ENCODE measurements at places on chromosomes 5 and 9.

DNA sequence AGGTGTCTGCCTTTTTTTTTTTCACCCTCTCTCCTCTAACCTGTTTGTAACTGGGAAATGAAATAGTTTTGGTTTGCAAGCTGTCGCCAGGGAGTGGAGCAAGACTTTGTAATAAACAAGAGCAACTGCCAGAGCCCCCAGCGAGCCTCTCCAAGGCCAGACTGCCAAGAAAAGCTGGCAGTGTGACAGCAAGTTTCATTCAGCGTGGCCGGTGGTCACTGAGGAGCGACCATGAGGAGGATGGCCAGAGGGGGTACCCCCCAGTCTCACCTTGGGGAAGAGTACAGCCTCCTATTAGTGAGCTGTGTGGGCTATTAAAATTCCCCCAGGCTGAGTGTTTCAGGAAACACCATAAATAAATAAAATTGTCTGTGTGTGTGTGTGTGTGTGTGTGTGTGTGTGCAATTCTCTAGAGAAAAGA is 49.9 kb downstream of the ZFAND5 start:
- DNase-seq, result peak; percentile 72

GRCh38 chr5:32843531-32843895 is 132.4 kb downstream of the NPR3 start:
- DNase-seq, result no peak

GRCh38 chr9:35056571-35057270 is 15.7 kb downstream of the VCP start:
- DNase-seq, result no peak

DNA sequence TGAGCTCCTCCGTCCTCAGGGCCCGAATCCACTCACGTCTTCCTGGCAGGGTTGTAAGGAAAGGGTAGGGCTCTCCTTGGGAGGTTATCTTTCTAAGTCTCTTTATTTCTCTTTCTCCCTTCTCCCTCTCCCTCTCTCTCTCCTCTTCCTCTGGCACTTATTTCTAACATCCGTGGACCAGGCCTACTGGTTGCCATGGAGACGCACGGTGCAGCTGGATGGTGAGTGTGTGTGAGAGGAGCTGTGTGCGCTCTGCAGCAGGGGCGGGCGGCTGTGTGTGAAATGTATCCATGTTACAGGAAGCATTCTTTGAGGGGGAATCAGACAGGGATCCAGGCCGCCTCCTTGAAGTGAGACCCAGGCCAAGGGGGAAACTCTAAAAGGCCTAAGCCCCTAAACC is 32.2 kb downstream of the PCDH1 start:
- DNase-seq, result peak; percentile 41

DNA sequence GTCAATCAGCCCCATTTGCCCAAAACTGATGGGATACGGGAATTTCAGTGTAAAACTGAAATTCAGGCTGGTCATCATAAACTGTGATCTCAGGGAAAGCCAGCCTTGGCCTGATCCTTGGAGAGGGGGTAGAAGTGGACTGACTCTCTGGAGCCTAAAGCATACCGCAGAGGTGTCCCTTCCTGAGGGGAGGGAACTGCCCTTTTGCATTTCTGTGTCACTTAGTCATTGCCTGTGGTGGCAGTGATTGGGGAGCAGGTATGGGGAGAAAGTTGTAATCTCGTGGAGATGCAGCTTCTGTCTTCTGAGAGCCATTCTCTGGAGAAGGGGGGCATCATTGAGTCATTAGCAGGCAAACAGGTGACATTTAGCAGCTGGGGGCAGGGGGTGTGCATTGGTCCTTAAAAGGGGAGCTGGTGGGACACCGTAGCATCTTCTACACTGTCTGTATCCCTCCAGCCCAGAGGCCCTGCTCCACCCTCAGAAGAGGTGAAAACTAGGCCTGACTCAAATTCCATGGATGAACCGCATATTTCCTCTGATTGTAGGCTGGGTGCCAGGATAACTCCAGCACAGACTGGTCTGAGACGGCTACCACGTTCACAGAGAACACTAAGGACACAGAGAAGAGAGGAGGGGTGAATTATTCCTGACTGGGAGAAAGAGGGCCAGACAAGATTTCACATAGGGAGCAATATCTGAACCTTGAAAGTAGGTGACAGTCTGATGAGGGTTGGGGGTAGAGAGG is 143.3 kb downstream of the SEC61B start:
- DNase-seq, result peak; percentile 39

- no peak for DNase-seq
Measured at GRCh38 chr5:25027061-25027460, 382.3 kb upstream of the CDH10 start.

- DNase-seq, result no peak
Measured at GRCh38 chr5:124859027-124859426, 112.6 kb upstream of the ZNF608 start.

DNA sequence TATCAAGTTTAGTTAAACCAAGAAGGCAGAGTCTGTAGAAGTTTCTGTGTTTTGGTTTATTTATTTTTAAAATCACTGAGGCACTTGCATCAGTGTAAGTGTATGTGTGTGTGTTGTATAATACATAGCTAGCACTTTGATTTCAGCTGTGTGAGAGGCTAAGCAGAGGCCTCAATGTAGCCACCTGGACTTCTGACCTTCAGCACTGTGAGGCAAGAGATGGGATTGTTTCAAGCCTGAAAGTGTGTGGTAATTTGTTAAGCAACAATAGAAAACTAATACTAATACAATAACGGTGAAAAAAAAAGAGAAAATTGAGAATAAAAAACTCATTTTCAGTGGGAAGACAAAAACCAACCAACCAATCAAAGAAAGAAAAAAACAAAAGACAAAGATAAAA is 327.3 kb downstream of the CDH18 start:
- DNase-seq, result no peak

DNA sequence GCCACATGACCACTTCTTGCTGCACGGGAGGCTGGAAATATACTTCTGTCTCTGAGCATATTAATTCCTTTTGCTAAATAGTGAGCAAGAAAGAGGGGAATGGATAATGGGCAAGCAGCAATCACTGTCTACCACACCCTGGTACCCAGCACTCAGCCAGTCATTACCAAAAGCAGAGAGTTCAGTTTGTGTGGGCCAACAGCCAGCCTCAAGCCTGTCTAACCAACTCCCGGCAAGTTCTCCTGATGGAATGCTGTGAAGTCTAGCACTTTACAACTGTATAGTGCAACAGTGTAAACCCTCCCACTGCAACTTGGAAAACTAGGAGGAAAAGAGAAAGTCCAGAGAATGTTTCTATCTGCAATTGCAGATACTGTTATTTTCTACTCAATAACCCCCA is 47.8 kb downstream of the PLK2 start:
- no peak for DNase-seq

GRCh38 chr9:107894572-107895261 is 405.1 kb upstream of the KLF4 start:
- peak; percentile 19 for DNase-seq

- DNase-seq, result no peak
Measured at GRCh38 chr5:149328177-149328576, 17.1 kb upstream of the GRPEL2 start.

GRCh38 chr5:61614606-61615005 is 282.5 kb downstream of the ZSWIM6 start:
- no peak for DNase-seq

- no peak for DNase-seq
Measured at GRCh38 chr5:175146733-175147132, 297.2 kb downstream of the DRD1 start.

GRCh38 chr5:175438234-175438857 is 5.6 kb downstream of the DRD1 start:
- no peak for DNase-seq

Data from LHCN-M2 (cell line).